Right atrium auricular region (tissue), 2 donors: ENCODE measurements at places on chromosomes 3 and 15.

DNA sequence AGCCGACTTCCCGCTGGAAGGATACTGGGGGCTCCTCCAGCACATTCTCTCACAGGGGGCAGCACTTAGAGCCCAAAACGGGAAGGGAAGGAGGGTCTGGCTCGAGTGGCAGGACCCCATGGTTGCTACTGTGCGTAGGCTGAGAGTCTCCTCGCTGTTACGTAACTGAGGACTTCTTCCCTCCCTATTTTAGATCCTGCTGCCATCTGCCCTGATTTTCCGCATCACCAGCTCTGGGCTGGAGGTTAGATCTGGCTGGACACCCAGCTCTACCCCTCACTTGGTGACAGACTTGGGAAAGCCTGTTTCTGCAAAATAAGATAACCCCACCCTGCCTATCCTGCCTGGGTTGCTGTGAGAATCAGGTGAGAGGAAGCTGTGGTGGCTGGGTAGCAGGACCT is 47.7 kb downstream of the BDH1 start:
- no peaks in the 10 kb centered on the region for H3K4me1 ChIP-seq
- no peak overlapping the region for H3K27ac ChIP-seq
- H3K36me3 ChIP-seq: no peaks in the 10 kb centered on the region
- DNase-seq: no peak
- H3K27me3 ChIP-seq: no peaks in the 10 kb centered on the region

DNA sequence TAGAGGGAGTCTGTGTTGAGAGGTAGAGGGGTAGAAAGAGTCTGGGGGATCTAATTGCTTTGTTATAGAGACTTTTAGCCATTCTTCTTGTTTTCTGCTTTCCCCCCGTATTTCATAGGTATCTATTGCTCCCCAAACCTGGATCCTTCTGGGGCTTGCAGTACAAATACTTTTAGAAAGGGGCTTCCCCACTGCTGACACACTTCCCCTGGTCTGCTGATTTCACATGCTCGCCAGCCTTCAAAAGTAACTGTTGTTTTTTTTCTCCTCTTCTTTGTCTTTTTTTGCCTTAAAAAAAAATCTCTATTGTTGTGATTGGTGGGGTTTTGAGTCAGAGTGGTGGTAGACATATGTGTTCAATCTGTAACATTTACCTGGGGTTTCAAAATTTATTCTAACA is 300.6 kb upstream of the AZI2 start:
- no peaks in the 10 kb centered on the region for H3K4me1 ChIP-seq
- H3K27me3 ChIP-seq: no peaks in the 10 kb centered on the region
- no peaks in the 10 kb centered on the region for H3K36me3 ChIP-seq
- DNase-seq: no peak

DNA sequence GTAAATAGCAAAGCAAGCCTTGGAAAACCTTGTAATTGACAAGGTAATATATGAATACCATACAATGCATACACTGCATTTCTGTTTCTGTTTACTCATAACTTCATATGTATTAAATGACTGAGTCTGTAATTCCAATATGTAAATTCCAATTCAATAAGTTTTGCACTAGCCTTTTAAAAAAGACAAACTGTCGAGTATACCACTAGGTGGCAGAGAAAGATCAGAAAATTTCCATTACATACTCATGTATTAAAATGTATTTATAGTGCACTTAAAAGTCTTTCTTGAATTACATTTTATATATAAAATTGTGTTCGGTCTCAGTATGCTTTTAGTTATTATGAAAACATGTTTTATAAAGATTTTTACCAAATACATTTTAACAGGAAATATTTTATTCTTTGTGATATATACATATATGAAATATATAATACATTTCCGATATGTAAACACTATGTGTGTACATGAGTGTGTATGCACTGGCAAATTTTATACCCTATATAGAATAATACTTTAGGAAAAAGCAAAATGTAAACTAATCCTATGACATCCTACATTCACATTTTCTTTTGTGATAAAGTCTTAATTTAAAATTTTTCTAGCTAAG is 216.8 kb downstream of the VGLL3 start:
- H3K27me3 ChIP-seq: no peaks in the 10 kb centered on the region
- no peak overlapping the region for H3K27ac ChIP-seq
- no peaks in the 10 kb centered on the region for H3K36me3 ChIP-seq
- no peaks in the 10 kb centered on the region for H3K4me1 ChIP-seq
- DNase-seq: no peak

DNA sequence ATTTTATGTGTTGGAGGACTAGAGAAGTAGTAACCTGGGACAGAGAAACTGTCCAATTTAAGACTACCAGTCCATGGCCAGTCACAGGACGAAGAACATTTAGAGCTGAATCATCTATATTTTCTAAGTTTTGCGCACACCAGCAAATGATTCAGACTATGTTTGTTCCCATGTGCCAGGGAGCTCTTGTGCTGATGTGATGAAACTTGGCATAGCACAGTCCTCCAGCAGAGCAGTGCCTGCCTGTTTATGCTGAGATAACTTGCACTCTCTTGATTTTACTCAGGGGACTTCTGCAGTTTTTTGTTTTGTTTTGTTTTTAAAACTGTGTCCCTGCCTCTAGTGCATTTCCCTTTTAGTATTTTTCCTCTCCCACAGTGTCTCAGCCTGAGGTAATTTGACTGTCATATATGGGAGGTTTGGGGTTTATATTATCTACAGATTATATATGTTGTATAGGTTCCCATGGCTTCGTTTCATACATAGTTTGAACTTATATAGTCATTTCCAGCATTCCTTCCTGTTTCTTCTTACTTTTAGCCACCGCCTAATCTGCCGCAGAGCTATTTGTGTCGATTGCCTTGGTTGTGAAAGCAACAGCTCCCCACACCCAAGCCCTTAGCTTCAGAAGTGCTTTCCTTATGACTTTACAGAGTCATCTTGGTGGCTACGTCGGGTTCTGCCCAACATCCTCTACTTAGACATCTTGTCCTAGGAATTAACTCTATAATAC is 45.5 kb downstream of the PPM1L start:
- peak; percentile 74 for DNase-seq
- H3K27me3 ChIP-seq: no peaks in the 10 kb centered on the region
- H3K4me3 ChIP-seq: peak overlapping the region; percentile 20
- no peaks in the 10 kb centered on the region for H3K36me3 ChIP-seq
- no peaks in the 10 kb centered on the region for H3K4me1 ChIP-seq
- H3K27ac ChIP-seq: peak overlapping the region; percentile 91

DNA sequence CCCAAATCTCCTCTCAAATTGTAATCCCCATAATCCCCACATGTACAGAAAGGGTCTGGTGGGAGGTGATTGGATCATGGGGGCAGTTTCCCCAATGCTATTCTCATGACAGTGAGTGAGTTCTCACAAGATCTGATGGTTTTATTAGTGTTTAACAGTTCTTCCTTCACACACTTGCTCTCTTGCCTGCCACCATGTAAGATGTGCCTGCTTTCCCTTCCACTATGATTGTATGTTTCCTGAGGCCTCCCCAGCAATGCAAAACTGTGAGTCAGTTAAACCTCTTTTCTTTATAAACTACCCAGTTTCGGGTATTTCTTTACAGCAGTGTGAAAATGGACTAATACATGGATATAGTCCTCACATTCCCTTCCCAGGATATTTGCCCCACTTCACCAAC is 126.7 kb upstream of the SPATA12 start:
- H3K27ac ChIP-seq: no peak overlapping the region
- H3K27me3 ChIP-seq: no peaks in the 10 kb centered on the region
- no peaks in the 10 kb centered on the region for H3K4me1 ChIP-seq
- no peak overlapping the region for H3K4me3 ChIP-seq
- DNase-seq: no peak
- H3K36me3 ChIP-seq: no peaks in the 10 kb centered on the region

DNA sequence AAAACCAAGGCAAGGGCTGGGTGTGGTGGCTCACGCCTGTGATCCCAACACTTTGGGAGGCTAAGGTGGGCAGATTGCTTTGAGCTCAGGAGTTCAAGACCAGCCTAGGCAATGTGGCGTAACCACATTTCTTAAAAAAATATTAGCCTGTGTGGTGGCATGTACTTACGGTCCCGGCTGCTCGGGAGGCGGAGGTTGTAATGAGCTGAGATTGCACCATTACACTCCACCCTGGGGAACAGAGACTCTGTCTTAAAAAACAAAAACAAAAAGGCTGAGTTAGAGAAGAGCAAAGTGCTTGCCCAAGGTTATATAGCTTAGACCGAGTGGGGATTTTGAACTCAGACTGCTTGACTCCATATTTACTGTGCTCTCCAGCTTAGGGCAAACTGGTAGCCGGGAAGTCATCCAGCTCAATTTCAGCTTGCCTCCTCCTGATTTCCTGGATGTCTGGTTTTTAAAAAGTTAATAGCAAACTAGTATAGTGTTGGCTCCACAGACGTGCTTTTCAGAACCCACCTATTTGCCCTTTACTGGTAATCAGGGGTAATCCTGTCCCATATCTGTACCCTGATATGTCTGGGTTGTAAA is 138.9 kb downstream of the CACNA1D start:
- no peak for DNase-seq
- no peak overlapping the region for H3K4me3 ChIP-seq
- H3K4me1 ChIP-seq: no peaks in the 10 kb centered on the region
- H3K27me3 ChIP-seq: no peaks in the 10 kb centered on the region
- H3K36me3 ChIP-seq: no peaks in the 10 kb centered on the region
- H3K27ac ChIP-seq: no peak overlapping the region

- H3K4me1 ChIP-seq: no peaks in the 10 kb centered on the region
- H3K36me3 ChIP-seq: no peaks in the 10 kb centered on the region
- H3K27me3 ChIP-seq: no peaks in the 10 kb centered on the region
These were observed 438.4 kb upstream of the THBS1 start for GRCh38 chr15:39142500-39142899.

DNA sequence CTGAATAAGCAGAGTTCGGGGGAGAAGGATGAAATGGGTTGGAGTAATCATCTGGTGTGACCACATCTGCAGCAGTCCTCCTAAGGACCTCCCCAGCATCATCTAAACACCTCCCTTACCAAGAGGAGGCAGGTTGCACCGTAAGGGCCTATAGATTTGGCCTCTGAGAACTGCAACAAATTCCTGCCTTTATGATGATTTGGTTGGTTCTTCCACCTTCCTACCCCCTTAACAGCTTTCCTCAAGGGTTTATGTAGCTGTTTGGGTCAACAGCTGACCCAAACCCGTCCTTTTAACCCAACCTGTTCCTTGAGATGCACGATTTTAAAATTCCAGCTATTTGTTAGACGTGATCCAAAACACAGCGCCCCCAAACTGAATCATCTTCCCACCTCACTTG is 58.2 kb downstream of the AAGAB start:
- peak overlapping the region; percentile 91 for H3K27ac ChIP-seq
- no peak overlapping the region for H3K4me3 ChIP-seq
- DNase-seq: no peak
- peaks cover 19% of the 10 kb centered on the region for H3K36me3 ChIP-seq
- no peaks in the 10 kb centered on the region for H3K27me3 ChIP-seq

DNA sequence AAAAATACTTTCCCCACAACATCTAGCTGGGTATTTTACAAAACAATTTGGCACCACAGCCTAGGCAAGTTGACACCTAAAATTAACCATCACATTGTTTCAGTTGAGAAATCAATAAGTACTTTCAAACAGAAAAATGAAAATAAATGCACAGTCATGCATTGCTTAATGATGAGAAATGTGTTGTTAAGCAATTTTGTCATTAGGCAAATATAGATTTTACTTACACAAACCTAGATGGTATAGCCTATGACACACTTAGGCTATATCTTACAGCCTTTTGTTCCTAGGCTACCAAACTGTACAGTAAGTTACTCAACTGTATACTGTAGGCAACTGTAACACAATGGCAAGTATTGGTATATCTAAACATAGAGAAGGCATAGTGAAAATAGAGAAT is 608.6 kb upstream of the BCHE start:
- H3K36me3 ChIP-seq: no peaks in the 10 kb centered on the region
- H3K27me3 ChIP-seq: no peaks in the 10 kb centered on the region
- no peak overlapping the region for H3K27ac ChIP-seq
- no peak for DNase-seq

- peak overlapping the region; percentile 43 for H3K27ac ChIP-seq
- no peaks in the 10 kb centered on the region for H3K27me3 ChIP-seq
- DNase-seq: no peak
- H3K36me3 ChIP-seq: no peaks in the 10 kb centered on the region
These were observed 36.2 kb upstream of the FLNB start for GRCh38 chr3:57971975-57972374.

GRCh38 chr3:1269808-1270207 is 177.0 kb downstream of the CNTN6 start:
- no peak overlapping the region for H3K27ac ChIP-seq
- H3K4me3 ChIP-seq: no peak overlapping the region
- no peak for DNase-seq
- no peaks in the 10 kb centered on the region for H3K36me3 ChIP-seq

DNA sequence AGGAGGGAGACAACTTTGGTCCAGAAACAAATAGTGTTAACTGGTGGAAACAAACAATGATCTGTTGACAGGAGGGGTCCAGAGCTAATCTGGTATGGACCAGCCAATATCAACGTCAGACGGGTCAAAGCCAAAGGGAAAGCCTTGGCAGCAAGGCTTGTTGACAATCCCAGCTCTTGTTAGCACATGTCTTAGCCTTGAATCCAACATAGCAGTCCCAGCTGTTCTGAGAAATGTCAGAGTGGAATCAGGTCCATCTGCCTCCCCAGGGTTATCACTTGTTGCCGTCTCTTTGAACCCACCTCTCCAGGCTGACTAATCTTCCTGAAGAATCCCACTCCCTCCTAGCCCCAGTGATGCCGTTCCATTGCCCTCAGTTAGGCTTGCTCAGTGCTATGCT is 404.6 kb upstream of the MCTP2 start:
- DNase-seq: no peak
- no peaks in the 10 kb centered on the region for H3K36me3 ChIP-seq
- no peaks in the 10 kb centered on the region for H3K4me1 ChIP-seq
- no peak overlapping the region for H3K27ac ChIP-seq
- no peaks in the 10 kb centered on the region for H3K27me3 ChIP-seq
- H3K4me3 ChIP-seq: no peak overlapping the region

DNA sequence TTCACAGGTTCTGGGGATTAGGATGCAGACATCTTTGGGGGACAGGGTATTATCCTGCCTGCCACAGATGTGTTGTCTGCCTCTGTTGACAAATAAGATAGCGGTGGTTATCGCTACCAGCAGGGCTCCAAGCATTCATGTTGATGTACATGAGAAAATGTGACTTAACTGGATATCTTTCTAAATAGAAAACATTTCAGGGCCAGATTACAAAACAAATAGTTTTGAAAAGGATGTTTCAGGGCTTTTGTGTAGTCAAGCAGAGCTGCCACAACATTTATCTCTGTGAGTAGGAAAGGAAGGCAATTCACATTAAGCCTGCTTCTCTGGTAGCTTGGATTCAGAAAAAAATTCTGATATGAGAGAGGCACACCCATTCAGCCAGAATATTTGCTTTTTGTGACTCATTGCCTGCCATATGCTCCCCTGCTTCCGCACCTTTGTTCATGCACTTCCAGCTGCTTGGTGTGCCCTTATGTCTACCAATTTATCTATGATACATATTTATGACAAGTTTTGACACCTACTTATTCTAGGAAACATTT is 22.8 kb downstream of the PLS1 start:
- no peaks in the 10 kb centered on the region for H3K36me3 ChIP-seq
- no peak overlapping the region for H3K4me3 ChIP-seq
- H3K4me1 ChIP-seq: no peaks in the 10 kb centered on the region
- DNase-seq: no peak
- H3K27me3 ChIP-seq: no peaks in the 10 kb centered on the region
- H3K27ac ChIP-seq: no peak overlapping the region
